ENCODE measurements at places on chromosomes 11 and 22. TPM values are rescaled to one million over a fixed set of nuclear protein-coding genes. Genes with fewer than 3 reads are reported as not detected.

Gene RAG1
- 0.34 TPM for total RNA-seq

Gene SLCO2B1
- total RNA-seq, result 2.0 TPM

Gene NOX4
- not detected for total RNA-seq

Gene NTM
- total RNA-seq, result 1.4 TPM

Gene TRIM29
- 10.2 TPM for total RNA-seq

Gene OR8G5
- not detected for total RNA-seq

Gene OR5A1
- total RNA-seq, result not detected

Gene OR51A2
- total RNA-seq, result not detected

Gene SEC14L6
- total RNA-seq, result not detected

Gene BBOX1
- total RNA-seq, result not detected

Gene FXYD2
- total RNA-seq, result not detected

Gene CALCB
- not detected for total RNA-seq

Gene ST14
- total RNA-seq, result 0.10 TPM

Gene C22orf23
- total RNA-seq, result not detected

Gene OR52E2
- total RNA-seq, result not detected

Gene TRPM5
- not detected for total RNA-seq

Gene CCDC82
- 9.9 TPM for total RNA-seq

Gene TSGA10IP
- not detected for total RNA-seq

Gene OR52E5
- total RNA-seq, result not detected

Gene SLC29A2
- total RNA-seq, result not detected

Gene CARD10
- total RNA-seq, result 20.4 TPM

Gene JAM3
- total RNA-seq, result 47.2 TPM

Gene NXPE4
- total RNA-seq, result not detected

Gene OOSP3
- not detected for total RNA-seq

Gene CHADL
- not detected for total RNA-seq

Gene C11orf91
- not detected for total RNA-seq

Gene UBE2L3
- 33.7 TPM for total RNA-seq

All from A172 (cell line).